ENCODE measurements at places on chromosomes 3 and 15. TPM values are rescaled to one million over a fixed set of nuclear protein-coding genes. Genes with fewer than 3 reads are reported as not detected.

DNA sequence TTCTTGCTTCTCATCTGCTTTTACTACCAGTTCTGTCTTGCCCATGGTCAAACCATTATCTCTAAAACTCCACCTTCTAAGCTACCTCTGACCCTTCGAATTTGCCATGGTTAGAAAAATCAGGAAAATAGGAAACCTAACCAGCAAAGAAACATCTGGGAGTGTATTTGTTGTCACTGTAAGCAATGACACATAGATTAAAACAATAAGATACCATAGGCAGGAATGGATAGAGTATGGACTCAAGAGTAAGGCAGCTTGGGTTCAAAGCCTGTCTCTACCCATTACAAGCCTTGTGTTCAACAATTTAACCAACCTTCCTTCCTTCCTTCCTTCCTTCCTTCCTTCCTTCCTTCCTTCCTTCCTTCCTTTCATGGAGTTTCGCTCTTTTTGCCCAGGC is 34.9 kb downstream of the CRTC3 start:
- no peak for DNase-seq

DNA sequence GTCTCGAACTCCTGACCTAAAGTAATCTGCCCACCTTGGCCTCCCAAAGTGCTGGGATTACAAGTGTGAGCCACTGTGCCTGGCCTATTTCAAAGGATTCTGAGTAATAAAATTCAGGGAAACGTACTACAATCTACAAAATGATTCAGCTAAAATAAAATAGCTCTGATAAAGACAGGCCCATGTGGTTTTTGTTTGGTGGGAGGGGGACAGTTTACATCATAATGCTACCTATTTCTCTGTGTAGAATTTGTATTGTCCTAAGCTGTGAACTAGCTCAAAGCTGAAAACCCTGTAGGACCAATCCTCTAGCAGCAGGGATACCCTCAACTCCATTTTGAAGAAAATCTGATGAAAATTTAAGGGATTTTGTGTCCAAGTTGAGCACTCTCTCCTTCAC is 25.8 kb downstream of the CDV3 start:
- DNase-seq: no peak

- DNase-seq: no peak
Observed at GRCh38 chr3:72154391-72155335, 369.7 kb upstream of the PROK2 start.

- no peak for DNase-seq
Observed at GRCh38 chr15:50126072-50126471, 7.0 kb upstream of the ATP8B4 start.

DNA sequence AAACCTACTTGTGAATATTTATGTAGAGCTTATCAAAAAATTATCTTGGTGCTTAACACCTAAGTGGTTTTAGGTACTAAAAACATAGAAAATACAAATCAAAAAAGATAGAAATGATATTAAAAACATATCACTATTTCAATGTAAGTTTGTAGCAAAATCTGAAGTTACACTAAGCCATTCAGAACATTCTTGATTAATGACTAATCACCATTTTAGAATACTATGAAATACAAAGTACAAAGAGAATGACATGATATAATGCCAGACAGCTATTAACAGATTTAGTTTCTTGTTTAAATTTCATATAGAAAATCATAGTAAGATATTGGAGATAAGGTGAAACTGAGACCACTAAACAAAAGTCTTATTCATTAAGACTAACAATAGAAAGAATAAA is 169.7 kb upstream of the AGTR1 start:
- DNase-seq: no peak

GRCh38 chr3:99534951-99535704 is 103.3 kb upstream of the COL8A1 start:
- DNase-seq: no peak

DNA sequence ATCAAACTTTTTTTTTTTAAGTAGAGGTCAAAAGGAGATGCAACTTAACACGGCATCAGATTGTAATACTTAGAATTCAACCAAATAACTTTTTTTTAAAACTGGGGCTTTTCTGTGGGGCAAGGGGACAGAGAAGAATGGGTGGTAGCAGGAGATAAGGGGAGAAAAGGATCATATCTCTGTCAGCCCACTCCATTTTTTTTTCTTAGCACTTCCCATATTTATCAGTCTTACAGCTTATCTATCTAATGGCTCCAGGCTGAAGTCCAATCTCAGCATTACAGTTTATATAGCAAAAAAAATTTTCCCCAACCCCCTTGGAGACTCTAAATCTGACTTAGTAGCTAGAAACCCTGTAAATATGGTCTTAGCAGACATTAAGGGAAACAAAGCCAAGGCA is 69.3 kb downstream of the PIK3R4 start:
- no peak for DNase-seq

GRCh38 chr3:149542375-149543312 is 68.1 kb downstream of the TM4SF4 start:
- no peak for DNase-seq

DNA sequence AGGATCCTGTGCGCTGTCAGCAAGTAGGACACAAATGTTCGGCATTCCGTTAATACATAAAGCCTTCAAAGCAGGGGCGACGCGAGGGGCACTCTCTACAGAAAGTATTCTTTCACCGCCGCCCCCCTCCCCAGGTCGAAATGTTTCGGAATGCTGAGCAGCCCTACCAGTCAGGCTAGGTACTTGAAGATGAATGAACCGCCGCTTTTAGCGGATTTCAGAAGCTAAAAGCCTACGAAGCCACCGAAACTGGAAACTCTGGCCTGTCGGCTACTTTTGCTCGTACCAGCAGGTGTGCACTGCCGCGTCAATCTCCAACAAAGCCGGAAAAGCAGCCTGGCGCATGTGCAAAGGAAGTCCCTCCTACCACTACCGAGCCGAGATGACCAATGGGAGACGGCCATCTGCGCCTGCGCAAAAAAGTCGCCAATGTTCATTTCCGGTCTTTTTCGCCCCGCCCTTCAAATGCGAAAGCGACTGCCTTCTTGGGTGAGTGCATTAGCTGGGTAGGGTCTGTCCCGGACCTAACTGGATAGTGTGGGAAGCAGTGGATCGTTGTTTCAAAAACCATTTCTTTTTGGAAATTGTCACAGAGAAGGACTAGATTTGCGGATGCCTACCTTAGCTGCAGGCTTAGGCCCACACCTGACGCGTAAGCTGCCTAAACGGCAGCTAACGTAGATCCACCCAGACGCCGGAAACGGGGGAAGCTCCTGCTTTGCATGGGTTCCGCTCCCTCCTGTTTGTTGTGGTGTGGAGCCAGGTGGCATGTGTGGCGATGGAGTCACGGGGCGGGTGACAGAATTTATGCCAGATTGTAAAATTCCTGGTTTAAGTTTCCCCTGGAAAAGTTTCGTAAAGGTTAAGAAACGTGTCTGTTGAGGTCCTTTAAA is at the start of gene WDR5B:
Gene WDR5B (minus strand): TSS at position 301 of the 893 bp plus-strand sequence. CDS start 534 bp downstream, outside the sequence.
- peak; percentile 99 for DNase-seq

DNA sequence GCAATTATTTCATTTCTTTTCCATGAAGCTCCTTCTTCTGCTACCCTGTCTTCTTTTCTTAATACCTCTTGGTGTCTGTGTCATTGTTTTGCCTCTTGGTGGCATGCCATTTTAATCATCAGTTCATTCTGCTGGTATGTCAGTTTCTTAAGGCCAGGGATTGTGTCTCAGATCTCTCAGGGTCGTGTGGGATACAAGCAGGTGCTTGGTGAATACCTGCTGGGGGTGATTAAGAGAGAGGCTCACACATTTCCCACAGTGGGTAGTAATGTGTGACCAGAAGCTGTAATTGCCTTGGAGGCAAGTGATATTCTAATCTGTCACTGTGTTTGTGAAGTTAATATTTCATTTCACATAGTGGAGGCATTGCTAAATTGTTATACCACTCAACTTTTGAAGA is 361.4 kb upstream of the TRIM42 start:
- DNase-seq: no peak

- no peak for DNase-seq
Observed at GRCh38 chr3:164458986-164459385, 619.3 kb downstream of the SI start.

GRCh38 chr3:114706591-114707232 is 412.9 kb downstream of the TIGIT start:
- DNase-seq: no peak

GRCh38 chr3:186471771-186472170 is 72.4 kb downstream of the CRYGS start:
- DNase-seq: no peak

- DNase-seq: no peak
Observed at GRCh38 chr15:43939070-43939469, 112.3 kb downstream of the WDR76 start.

DNA sequence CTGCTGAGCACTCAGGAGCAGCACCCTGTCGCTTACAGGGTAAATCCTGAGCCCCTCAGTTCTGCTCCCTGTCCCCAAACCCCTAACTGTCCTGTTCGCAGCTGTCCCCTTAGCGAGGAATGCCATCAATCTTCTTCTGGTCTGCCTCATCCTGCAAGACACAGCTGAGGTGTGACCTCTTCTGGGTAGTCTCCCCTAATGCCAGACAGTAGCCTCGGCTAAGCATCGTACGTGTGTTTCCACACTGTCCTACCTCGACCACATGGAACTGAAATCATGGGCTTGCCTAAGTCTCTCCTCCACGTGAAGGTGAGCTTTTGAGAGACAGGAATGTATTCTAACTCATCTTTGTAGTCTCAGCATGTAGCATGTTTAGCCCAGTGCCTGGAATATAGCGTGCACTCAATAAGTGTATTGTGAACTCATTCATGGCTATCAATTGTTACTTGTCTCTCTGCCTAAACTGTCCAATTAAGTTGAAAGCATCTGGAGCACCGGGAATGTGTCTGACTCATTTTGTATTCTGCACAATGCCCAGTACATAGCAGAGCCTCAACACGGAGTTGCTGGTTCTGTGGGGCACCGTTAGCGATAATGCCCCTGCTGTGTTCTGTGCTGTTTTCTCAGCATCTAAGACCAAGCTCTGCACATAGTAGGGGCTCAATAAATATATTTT is 90.2 kb downstream of the HES1 start:
- DNase-seq: no peak

DNA sequence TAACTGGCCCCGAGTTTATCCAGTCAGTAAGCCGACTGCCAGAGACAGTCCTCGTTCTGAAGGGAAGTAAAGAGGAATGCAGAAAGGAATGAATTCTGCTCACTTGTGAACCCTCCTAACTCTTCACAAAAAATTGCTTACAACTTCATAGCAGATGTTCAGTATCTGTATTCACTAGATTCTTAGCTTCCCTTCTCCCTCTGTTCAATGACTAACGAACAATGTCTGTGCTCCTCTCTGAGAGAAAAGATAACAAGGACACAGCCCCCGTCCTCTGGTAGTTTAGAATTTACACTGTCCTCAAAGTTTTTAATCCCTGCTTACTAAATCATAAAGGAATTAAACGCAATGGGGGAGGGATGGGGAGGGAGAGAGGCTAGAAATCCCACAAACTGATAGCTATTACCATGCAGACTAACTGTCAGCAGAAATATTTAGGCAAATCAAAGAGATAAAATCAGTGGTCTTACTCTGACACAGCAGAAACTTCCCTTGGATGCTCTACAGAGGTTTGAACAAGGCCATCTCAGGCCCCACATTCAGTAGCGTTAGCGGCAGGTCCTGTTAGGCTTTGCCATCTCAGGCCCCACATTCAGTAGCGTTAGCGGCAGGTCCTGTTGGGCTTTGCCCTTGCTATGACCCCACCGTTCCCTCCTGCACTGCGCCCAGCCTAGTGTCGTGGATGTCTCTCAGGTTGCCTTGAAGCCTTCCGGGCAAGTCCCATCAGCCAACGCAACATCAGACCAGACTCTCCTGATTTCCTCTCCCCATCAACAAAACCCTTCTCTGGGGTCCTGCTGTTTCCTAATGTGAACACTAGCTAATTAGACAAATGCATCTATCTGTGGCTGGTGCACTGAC is 23.4 kb downstream of the NRROS start:
- DNase-seq: no peak

DNA sequence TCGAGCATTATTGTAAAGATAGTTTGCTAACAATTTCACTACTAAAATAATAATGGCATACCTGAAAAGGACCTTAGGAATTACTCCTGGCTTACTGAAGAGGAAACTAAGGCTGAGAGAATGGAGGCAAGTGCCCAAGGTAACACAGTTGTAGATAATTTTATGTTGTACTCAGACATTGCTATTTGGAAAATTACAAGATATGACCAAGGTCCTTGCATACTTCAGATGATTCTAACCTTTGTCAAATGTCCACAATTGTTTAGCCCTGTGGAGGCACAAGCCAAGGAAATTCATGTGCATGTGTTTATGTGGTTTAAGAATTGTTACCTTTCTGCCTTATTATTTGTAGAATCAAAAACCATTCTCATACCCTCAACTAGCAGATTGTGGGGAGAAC is 105.7 kb downstream of the TUSC7 start:
- no peak for DNase-seq

DNA sequence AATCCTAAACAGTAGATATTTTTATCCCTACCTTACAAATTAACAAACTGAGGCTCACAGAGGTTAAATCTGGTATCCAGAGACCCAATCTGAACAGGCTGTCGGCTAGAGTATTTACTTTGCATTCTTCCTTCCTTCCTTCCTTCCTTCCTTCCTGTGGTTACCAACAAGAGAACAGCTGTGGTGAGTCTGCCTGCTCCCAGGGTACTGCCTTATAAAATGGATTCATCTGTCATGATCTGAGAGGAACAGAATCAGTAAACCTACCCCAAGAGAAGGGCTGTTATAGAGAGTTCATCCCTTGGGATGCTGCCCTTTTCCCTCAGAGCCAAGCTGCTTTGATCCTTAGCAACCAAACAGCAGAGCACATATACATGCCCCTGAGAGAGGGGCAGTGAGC is 3.6 kb downstream of the GADL1 start:
- no peak for DNase-seq

GRCh38 chr3:71577011-71577410 is 6.5 kb downstream of the FOXP1 start:
- DNase-seq: no peak

GRCh38 chr3:32950516-32950915 is 928 bp upstream of the CCR4 start:
- no peak for DNase-seq

CX3CR1 gene
- 1.7 TPM for polyA plus RNA-seq

REC114 gene
- polyA plus RNA-seq: not detected

ISLR gene
- polyA plus RNA-seq: 47.3 TPM

CD200R1L gene
- polyA plus RNA-seq: not detected

SI gene
- polyA plus RNA-seq: not detected

ZNF662 gene
- 24.3 TPM for polyA plus RNA-seq

OIP5 gene
- polyA plus RNA-seq: 10.5 TPM

DUOXA1 gene
- 0.16 TPM for polyA plus RNA-seq

TYRO3 gene
- 175 TPM for polyA plus RNA-seq

SYNPR gene
- 0.11 TPM for polyA plus RNA-seq

LRRC31 gene
- polyA plus RNA-seq: 0.17 TPM

BFSP2 gene
- polyA plus RNA-seq: not detected

GOLGA6L7 gene
- 1.1 TPM for polyA plus RNA-seq

CIDEC gene
- polyA plus RNA-seq: 0.30 TPM

Data from renal cortex interstitium (tissue), 15 donors.